NCI-H1092 (cell line): ENCODE measurements at places on chromosomes 3 and 15.

GRCh38 chr3:191123946-191124345 is 75.1 kb upstream of the OSTN start:
- DNase-seq, result no peak

DNA sequence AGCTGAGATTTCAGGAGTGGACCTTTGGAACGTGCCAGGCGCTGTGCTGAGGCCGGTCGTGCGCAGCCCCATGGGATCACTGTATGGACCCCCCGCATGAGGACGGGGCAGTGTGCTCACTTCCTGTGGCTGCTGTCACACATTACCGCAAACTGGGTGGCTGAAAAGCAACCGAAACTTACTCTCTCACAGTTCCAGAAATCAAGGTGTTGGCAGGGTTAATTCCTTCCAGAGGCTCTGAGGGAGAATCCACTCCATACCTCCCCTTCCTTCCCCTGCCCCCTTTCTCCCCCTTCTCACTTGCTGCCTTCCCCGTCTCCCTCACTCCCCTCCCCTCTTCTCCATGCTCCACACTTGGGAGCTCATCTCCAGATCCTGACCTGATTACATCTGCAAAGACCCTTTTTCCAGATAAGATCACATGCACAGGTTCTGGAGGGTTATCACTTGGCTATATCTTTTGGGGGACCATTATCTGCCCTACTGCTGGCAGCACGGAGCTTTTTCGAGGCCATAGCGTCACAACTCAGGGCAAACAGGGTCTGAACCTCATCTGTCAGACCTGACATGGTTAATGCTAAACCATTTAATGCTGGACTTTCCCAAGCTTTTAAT is 41.2 kb downstream of the KLF13 start:
- DNase-seq, result no peak

DNA sequence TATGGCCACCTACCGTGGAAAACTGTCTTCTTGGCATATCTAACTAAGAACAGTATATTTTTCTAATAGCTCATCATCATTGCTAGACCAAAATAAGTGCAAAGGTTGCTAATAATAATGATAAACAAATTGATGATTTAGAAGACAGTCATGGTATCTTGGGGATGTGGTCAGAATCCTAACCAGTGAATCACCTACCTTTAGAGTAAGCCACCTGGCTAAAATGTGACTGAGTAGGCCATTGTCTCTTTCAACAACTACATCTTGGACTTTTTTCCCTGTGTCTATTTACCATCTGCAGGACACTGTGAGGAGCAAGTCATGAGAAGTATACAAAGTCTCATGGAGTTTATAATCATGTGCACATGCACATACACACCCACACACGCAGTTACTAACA is 273.5 kb upstream of the SEMA6D start:
- no peak for DNase-seq

- DNase-seq, result no peak
These were observed 32.4 kb downstream of the SCN11A start for GRCh38 chr3:39019299-39019698.

GRCh38 chr3:71211083-71211482 is 372.4 kb downstream of the FOXP1 start:
- no peak for DNase-seq

- DNase-seq, result peak; percentile 6
These were observed 275.7 kb upstream of the NAALADL2 start for GRCh38 chr3:174583396-174583795.

DNA sequence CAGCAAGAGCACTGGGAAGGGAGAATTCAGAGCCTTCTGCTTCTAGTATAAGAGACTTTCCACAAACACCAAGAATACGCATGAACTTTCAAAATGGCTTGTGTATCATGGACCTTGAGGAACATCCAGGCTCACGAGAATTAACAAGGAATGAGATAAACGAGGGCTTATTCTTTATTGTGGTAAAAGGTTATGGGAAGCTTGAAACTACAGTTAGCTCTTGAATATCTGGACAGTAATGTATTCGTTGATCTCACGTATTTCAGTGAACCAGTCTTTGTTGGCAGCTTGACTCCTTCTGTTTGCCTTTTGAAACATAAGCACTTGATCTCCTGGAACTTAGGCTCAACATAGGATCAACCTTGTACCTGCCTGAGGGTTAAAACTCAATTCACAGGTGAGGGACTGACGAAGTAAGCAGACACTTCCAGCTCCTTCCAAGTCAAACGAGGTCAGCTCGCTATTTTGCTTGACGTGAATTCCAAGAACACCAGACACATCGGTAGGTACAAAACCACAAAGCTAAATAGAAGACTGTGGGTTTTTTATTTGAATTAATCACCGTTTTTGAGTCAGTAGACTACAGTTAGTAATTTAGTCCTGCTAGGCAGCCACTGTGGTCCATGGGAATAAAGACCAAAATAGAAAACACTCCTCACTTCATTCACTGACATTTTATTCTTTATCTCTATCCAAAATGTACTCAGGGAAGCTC is 30.8 kb downstream of the GALNT15 start:
- no peak for DNase-seq

DNA sequence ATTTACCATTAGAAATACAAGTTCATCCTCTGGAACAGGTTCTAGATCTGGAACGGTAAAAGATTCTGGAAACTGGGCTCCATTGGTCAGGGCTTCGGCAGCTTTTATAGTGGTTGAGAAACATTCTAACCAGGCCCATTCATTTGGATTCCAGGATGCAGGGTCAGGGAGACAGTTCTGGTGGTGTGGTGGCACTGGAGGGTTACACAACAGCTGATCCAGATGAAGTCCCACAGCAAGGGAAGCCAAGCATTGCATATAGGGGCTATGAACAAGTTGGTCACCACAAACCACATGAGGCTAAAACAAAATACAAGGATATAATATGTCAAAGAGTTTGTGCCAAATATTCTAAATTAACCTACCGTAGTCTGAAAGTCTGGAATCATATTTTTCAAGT is 43.0 kb downstream of the FBXL22 start:
- no peak for DNase-seq

- no peak for DNase-seq
These were observed 286.1 kb upstream of the TPM1 start for GRCh38 chr15:62756326-62756994.

- no peak for DNase-seq
These were observed 39.6 kb upstream of the IP6K2 start for GRCh38 chr3:48756640-48757039.

GRCh38 chr15:55915221-55915620 is 78.2 kb downstream of the NEDD4 start:
- DNase-seq, result no peak

- no peak for DNase-seq
These were observed 8.4 kb downstream of the CLCN2 start for GRCh38 chr3:184352897-184353545.

DNA sequence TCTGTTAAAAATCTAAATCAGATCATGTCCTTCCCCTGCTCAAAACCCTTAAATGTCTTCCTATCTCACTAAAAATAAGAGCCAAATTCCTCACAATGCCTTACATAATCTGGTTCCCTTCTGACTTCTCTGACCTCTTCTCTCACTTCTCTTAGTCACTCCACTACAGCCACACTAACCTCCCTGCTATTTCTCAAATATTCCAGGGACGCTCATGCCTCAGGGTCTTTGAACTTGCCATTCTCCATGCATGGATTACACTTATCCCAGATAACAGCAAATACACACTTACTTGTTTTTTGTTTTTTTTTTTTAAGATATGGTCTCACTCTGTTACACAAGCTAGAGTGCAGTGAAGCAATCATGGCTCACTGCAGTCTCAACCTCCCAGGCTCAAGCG is 8.5 kb downstream of the TP53BP1 start:
- DNase-seq, result no peak

GRCh38 chr15:29765234-29765841 is 56.9 kb downstream of the TJP1 start:
- no peak for DNase-seq

GRCh38 chr3:98968824-98969223 is 67.3 kb upstream of the DCBLD2 start:
- no peak for DNase-seq

DNA sequence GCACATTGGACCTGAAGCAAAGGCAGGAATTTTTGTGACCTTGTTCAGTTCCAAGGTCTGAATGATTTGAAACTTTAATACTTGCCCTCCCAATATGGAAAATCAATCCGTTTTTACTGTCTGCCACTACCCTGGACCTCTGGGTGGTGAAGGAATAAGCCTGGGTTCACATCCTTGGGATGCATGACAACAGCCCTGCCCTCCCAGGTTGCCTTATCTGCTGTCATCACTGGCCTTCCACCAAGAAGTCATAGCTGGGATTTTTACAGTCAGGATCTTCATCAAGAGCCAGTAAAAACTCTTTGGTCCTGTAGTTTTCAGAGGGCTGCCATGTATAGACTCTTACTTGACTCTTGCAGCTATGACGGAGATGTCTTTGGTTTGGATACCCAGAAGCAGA is 128.6 kb downstream of the MYLK start:
- no peak for DNase-seq

DNA sequence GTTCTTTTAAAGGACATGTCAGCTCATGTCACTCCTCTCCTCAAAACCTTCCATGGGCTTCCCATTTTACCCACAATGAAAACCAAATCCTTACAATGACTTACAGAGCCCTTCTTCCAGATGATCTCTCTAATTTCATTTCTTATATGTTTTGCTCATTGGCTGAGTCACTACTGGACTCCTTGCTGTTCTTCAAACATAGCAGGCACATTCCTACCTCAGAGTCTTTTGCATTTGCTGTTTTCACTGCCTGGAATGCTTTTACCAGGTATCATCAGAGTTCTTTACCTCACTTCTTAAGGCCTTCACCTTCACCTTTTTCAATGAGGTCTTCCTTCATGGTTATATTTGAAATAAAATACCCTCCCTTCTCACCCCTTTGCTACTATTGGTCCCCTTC is 57.3 kb downstream of the NECTIN3 start:
- no peak for DNase-seq

DNA sequence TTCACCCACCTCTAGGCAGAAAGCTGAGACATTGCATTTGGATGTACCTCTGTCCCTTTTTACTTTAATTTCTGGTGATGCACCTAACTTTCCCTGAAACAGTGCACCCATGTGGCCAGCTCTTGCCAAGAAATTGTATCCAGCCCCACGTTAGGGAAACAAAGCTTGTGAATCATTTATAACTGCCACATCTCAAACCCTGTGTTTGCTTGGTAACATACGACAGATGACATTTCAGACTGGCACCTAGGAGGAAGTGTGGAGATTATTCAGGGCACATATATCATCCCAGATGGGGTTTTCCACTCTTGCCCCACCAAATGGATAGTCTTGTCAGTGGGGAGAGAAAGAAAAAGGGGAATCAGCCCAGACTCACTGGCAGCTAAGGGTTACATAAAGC is 2.1 kb downstream of the CYB561D2 start:
- no peak for DNase-seq

DNA sequence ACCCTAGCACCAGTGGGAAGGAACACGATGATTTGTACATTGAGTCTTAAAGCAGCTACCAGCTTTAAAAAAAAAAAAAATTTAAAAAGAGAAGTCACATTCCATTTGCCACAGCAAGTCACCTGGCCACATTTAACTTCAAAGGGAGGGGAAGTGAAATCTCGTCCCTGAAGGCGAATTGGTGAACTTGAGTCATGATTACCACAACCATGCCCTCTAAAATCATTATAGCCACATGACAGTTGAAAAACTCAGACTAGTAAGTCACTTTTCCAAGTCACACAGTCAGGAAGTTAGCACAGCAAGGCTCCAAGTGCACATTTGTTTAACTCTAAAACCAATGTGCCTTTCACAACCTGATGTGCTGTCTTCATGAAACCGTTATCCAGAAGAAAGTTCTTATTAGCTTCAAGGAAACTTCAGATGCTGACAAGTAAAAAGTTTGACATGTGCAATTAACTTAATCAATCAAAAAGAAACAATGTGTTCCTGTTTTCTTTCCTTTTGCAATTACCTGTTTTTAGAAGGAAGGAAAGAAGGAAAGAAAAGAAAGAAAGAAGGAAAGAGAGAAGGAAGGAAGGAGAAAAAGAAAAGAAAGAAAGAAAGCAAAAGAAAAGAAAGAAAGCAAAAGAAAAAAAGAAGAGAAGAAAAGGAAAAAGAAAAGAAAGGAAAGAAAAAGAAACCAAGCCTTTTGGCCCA is 8.3 kb upstream of the THSD4 start:
- no peak for DNase-seq

GRCh38 chr3:32243519-32243918 is 5.0 kb downstream of the CMTM8 start:
- DNase-seq, result no peak
